ENCODE measurements at places on chromosomes 2 and 18. TPM values are rescaled to one million over a fixed set of nuclear protein-coding genes. Genes with fewer than 3 reads are reported as not detected.

Gene PTPRN
- not detected for total RNA-seq

Gene SNED1
- 36.4 TPM for total RNA-seq

Gene PROC
- total RNA-seq, result 0.50 TPM

DNA sequence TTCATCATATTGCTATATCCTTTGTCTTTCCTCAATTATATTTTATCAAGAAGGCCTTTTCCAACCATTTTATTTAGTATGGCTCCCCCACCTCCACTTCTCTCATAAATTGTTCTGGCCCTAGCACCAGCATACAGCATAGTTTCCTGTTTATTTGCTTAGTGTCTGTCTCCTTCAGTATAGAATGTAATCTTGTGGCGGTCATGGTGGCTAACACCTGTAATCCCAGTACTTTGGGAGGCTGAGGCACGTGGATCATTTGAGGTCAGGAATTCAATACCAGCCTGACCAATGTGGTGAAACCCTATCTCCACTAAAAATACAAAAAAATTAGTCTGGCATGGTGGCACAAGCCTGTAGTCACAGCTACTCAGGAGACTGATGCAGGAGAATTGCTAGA is 39.6 kb upstream of the CLASP1 start:
- DNase-seq, result no peak

DNA sequence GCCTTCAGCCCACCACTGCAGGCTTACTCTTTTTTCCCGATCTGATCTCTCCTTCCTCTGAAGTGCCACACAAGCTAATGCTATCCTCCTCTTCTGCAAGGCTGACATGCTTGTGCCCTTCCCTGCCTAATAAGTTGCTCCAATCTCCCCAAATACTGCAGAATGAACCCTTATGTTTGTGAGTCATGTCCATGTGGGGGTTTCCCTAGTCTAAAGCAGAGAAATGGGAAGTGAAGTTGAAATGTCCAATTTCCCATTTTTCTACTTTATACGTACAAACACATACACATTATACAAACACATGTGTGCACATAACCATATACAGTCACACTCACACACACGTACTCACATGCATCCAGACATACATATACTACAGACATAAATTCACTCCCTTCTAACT is 288.1 kb upstream of the CELF4 start:
- DNase-seq, result no peak

Data from left lung (tissue), 14 donors.